ENCODE measurements at places on chromosomes 13 and 19. TPM values are rescaled to one million over a fixed set of nuclear protein-coding genes. Genes with fewer than 3 reads are reported as not detected.

- DNase-seq, result no peak
Observed at GRCh38 chr13:66482836-66483235, 747.3 kb downstream of the PCDH9 start.

DNA sequence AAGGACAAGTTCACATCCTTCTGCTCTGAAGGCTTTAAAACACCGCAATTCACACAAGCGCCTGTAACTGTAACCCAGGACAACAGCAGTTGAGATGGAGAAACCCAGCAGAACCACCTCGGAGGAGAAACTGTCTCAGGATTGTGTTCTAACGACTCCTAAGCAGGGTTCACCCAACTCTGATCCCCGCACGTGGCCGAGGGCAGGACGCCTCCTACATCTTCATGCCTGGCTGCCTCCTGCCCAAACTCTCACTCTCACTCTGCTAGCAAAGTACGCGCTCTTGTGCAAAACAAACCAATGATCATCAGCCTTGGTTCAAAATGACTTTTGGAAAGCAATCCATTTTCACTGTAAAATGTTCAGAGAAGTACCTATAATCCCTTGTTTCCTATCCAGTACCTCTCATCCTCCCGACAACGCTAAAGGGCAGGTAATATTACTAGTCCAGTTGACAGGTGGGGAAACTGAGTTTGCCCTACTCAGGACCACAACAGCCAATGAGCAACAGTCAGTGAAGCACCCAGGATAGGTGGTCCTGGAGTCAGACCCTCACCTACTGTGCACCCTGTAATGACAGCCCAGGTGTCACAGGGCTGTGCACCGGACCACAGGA, 25.6 kb downstream of the EPS15L1 start:
- DNase-seq, result no peak

DNA sequence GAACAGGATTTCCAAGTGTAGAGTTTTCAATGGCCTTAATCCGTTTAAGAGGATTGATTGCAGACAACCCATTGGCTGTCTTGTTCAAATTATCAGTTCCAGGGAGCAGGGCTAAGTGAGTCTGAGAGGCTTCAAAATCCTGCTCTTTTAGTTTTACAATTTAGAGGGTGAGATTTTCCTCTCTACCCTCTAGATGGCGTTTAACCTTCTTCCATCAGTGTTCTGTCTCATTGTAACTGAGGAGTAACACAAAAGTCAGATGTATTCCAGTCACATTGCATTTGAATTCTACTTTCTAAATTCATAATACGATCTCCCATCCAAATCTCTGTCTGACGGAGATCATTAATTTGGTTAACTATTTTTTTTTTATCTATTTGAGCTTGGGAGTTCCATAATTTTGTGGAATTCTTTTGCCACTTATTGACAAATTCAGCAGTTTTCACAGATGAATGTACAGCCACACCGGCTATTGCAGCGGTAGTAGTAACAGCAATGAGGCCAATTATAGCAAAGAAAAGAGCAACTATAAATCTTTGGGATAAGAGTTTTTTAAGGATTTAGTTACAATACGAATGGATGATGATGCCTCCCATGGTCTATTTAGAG, 7.8 kb upstream of the C19orf84 start:
- DNase-seq, result no peak

- no peak for DNase-seq
Observed at GRCh38 chr19:1673645-1674292, 21.4 kb upstream of the TCF3 start.

GRCh38 chr13:112821340-112822055, 131.7 kb downstream of the ATP11A start:
- no peak for DNase-seq

DNA sequence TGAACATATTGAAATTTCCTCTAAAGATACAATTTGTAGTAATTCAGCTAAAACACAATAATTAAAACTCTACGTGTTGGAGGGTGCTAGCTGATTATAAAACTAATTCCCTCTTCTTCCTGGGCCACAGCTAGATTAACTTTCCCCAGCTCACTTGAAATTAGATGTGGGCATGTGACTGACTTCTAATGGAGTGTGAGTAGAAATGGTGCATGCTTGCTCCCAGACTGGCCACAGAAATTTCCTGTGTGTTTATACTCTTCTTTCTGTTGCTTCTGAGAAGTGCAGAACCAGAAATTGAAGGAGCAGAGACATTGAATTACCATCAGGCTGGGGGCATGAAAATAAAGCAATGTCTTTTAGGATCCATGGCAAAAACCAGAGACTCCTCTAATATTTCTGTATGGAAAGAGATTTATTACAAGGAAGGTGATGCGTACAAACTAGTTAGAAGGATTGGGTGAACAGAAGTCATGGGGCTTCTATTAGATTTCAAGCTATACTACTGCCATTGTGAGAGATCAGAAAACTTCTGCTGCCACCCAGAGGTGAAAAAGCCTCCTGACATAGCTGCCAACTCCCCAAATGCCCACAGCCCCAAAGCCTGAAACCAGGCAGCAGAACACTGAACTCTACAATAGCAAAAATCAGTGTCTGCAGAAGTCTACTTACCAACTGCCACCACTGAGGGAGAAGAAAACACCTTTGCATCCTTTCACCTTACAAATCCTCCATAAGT, 379.2 kb upstream of the MIR17HG start:
- no peak for DNase-seq

DNA sequence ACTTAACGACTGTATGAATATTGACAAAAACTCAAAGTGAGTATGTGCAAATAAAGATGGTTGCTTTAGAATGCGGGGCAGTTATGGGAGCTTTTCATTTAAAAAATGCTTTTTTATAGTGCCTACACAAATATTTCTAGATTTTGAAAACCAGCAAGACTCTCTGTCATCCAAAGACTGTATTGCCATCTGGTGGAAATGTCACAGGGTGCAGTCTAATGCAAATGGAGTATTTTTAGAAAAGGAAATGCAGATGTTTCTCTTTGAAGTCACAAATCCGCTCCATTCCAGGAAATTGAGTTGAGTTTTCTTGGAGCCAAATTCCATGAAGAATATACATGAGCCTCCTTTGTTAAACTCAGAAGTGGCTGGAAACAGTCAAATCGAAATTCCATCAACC, 2.3 kb upstream of the C1QTNF9B start:
- no peak for DNase-seq

DACH1 gene
- total RNA-seq, result 8.1 TPM

DNA sequence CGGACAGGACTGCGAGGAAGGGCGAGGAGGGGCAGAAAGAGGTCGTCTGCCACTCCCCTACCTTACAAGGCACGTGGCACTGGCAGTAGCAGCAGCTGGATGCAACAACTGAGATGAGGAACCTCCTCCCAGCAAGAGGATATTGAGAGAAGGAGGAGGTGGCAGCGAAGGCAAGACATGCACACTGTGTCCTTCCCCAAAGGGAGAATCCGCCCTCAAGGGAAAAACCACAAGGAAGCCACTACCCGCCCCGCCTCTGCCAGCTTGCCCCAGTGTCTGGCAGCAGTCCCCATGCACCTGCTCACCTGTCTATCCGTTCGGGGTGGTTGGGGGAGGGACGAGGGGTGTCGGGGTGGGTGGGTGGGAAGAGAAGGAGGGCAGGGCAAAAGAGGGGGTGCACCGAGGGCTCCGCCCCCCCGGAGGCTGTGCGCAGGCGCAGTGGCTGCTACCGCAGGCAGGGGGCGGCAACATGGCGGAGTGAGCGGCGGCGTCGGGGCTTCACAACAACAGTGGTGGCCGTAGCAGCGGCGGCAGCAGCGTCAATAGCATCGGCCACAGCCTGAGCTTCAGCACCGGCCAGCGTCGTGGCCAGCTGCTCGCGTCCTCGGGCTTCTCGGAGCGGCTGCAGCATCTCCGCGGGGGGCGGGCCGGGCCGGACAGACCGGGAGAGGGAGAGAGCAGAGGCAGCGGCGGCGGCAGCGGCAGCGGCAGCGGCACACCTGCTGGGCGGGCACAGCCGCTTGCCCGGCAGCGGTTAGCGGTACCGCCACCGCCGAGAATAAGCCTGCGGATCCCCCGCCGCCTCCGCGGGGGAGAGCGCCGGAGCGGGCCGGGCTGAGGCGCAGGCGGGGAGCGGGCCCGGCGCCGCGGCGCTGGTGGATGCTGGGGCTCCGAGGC, at the start of gene NBEA:
Gene NBEA, plus strand, starts transcription at position 436 of the 897 bp plus-strand sequence. CDS start 551 bp downstream, outside the sequence.
- DNase-seq, result peak; percentile 77

GRCh38 chr13:27171244-27171826, at the start of gene USP12:
Gene USP12, minus strand, starts transcription at chr13:27171811. Its CDS starts 172 bp downstream, at chr13:27171639.
- DNase-seq, result peak; percentile 59

GRCh38 chr13:40438022-40438680, 228.3 kb downstream of the FOXO1 start:
- DNase-seq, result no peak

DNA sequence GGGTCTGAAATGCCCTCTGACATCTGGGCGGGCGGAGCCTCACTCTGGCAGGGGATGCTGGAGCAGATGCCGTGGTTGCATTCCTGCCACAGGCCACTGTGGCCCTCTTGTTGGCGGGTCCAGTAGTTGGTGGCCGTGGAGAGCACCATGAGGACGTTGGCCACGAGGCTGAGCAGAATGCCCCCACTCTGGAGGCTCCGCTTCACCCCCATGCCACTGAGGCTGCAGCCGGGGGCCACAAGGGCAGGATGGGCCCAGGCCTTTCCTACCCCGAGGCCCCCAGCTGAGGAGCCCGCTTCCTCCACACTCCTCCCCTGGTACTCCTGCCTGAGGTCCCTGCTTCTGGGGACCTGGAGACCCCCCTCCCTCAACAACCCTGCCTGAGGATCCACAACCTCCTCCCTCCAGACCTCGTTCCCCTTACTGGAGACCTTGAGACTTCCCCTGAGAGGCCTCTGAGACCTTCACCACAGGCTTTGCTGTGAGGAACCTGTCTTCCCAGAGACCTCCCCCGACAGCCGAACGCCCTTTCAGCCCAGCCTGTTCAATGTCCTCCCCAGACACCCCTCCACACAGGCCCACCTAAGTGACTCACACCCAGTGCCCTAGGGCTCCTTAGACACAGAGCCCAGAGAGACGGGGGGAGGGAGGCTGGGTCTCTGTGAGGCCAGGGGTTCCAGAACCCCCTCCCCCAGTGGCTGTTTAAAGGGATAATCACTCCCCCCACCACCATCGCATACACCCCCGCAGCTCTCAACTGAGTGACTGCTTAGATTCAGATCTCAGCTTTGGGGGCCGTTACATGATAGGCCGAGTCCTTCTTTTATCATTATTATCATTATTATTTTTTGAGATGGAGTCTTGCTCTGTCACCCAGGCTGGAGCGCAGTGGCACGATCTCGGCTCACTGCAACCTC, at the start of gene CLDND2:
Gene CLDND2, minus strand, starts transcription at position 638 of the 917 bp plus-strand sequence. Its CDS starts 426 bp downstream, at position 212.
- no peak for DNase-seq

RNF225 gene
- total RNA-seq, result not detected

TNNT1 gene
- total RNA-seq, result not detected

GRCh38 chr13:40028446-40028845, 373.0 kb downstream of the COG6 start:
- no peak for DNase-seq

FFAR1 gene
- not detected for total RNA-seq

DNA sequence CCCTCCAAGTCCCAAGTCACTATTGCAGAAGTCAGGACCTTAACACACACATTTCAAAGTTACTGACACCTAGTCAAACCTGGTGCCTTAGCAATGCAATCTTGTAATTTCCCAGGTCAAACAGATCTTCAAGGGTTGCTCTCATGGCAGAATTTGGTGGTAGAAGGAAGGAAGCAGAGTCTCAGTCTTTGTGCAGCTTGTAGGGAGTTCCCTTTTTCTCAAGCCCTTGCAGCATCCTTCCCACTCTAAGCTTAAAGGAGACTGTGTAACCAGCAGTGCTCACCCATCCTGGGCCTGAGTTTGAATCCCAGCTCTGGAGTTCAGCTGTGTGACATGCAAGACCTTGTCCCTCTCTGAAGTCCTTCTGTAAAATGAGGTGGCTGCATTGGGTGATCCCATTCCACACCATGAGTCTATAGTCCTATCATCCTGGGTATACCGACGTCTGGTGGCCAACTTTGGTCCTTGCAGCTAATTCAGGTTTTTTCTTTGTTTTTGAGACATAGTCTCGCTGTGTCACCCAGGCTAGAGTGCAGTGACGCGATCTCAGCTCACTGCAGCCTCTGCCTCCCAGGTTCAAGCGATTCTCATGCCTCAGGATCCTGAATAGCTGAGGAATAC, 9.8 kb downstream of the SIGLEC10 start:
- no peak for DNase-seq

TRAPPC2B gene
- 6.9 TPM for total RNA-seq

NTF4 gene
- 3.1 TPM for total RNA-seq

- DNase-seq, result no peak
Observed at GRCh38 chr13:99778500-99778899, 193.1 kb downstream of the ZIC5 start.

DNA sequence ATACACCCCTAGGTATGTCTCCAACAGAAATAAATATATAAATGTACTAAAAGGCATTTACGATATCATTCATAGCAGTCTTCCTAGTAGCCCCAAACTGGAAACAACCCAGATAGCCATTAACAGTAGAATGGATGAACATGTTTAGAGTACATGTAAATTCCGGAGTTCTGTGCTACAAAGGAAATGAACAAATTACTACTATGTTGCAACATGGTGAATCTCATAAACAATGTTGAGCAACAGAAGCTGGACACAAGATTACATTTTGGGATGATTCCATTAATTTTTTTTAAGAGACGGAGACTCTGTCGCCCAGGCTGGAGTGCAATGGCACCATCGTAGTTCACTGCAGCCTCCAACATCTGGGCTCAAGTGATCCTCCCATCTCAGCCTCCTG, 5.9 kb upstream of the SLC7A10 start:
- DNase-seq, result no peak

GRCh38 chr13:109140479-109141349, 511.3 kb downstream of the MYO16 start:
- no peak for DNase-seq

- no peak for DNase-seq
Observed at GRCh38 chr19:41027273-41027967, 36.3 kb downstream of the CYP2B6 start.

DNA sequence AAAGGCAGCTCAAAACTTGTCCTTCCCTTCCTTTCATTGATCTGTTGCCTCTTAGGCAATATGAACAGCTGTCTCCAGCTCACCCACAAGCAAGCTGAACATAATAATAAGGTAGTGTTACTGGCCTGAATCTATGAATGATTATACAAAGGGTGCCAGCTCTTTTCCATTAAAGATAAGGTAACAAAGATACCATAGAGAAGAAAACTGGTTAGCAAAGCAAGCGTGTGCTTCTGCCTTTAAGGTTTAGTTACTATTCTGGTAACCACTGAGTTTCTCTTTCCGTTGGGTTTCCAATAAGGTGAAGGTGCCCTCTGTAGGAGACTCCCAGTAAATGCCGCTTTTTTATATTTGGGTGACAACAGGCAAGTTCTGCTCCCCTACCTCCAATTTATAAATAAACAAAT, 12.1 kb upstream of the DACH1 start:
- DNase-seq, result no peak

DNA sequence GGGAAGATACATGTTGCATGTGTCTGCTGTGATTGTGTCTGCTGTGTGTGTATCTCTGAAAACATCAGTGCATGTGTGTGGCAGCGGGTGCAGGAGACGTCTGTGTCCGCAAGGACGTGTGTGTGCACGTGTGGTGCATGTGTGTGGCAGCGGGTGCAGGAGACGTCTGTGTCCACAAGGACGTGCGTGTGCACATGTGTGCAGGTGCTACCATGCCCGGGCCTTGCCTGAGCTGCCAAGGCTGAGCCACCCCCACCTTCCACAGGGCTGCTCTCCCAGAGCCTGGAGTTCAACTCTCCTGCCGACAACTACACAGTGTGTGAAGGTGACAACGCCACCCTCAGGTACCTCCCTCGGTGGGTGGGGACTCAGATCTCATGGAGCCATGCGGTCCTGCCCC, 10.4 kb downstream of the IGLON5 start:
- DNase-seq, result no peak
